Left colon (tissue), 2 donors: ENCODE measurements at places on chromosomes 3 and 15. TPM values are rescaled to one million over a fixed set of nuclear protein-coding genes. Genes with fewer than 3 reads are reported as not detected.

DNA sequence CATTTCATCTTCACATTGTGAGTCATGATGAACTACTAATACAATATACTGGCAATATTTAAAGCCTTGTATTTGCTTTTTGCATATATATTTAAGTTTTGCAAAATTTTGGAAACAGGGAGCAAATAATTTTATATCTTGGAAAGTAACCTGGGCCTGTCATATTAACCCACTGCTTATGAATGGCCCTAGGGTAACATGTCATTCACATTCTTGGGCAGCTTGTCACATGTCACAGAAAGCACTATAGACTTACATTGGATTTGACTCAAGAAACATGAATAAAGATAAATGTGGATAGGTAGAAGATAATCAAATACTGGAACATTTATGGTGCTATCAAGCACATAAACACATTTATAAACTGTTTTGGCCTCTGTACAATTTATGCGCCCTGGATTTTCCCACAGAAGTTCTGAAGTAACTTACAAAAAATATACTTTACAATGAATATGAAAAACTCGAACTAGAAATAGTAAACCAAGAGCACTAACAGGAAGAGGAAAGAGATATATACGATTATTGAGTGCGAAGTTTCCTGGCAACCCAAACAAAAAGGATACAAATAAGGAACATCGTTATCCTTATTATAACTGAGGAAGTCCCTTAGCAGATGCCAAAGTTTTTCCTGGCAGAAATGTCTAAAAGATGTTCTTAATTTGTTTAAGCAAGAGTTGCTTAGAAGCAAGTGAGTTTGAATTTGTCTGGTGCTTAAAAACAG is 257.2 kb downstream of the RBMS3 start:
- DNase-seq: no peak

DNA sequence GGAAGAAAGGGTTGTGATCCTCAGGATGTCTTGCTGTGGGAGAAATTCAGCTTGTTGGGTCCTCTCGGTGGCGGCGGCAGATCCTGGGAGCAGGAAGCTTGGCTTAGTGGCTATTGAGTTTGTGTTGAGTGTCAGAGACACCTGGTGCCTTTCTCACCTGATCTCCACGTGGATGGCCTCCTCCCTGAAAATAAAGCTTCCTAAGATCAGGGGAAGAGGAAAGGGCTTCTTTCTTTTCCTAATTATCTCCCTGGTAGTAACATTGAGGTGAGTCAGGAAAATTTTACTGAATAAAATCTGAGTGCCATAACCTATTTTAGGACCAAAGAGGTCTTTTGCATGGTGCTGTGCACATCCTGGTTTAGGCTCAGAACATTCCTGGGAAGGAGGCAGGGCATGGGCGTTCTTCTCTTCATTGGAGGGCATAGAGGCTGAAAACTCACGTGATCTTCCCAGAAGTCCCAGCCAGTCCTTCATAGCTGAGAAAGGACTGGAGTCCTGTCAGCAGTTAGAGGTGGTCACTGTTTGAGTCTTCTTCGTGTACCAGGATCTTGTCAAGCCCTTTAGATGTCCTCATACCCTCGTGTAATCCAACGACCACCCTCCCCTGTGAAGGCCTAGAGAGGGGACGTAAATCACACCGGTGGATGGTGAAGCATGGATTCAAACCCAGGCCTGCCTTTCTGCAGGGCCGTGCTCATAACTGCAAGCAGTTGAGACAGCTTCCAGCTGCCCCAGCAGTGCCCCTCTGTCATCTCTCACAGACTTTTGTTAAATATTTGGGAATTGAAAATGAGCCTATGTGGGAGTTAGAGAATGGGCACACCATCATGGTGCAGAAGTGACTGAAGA is 1.1 kb downstream of the CMTM8 start:
- DNase-seq: peak; percentile 32

DNA sequence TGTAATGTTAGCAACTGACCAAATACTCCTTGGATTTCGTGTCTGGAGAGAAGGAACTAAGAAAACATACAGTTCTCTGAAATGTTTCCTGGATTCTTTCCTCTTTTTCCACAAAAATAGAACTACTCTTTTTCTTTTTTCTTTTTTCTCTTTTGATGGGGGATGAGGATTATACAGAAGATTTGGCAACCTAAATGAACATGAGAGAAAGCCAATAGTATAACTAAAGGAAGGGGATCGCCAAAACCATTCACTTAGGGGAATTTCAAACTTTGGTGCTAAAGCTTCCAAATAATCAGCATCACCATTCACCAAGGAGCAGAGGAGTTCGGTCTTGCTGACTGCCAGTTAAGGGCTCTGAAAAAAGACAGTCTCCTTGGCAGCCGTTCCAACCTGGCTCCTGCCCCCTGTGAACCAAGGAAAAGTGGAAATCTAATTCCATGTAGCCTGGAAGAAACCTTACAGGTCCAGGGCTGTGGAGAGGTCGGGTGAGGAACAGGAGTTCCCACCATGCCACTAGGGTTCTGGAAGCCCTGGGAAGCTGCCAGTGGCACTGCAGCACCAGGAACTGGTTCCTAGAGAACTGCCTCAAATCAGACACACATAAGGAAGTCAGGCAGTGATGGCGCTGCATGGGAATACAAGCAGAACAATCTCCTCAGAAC is 176.9 kb downstream of the TNIK start:
- no peak for DNase-seq

GRCh38 chr3:70805061-70805889 is 492.8 kb upstream of the MDFIC2 start:
- no peak for DNase-seq

DNA sequence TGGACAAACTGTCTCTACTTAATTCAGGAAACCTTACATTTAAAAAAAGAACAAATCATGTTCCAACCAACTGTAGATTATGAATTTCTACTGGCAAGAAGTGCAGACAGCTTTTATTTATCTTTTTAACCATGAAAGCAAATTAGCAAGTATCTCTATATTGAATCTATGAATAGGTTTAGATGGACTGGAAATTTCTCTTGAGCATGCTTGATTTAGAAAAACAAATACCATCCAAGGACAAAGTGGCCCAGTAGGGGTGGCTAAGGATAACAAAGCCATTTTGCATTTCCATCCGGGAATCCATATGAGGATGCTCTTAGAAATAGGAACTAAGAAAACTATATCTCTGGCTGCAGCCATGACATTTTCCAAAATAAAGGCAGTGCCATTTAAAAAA is 150.6 kb downstream of the KCNMB2 start:
- DNase-seq: no peak

DNA sequence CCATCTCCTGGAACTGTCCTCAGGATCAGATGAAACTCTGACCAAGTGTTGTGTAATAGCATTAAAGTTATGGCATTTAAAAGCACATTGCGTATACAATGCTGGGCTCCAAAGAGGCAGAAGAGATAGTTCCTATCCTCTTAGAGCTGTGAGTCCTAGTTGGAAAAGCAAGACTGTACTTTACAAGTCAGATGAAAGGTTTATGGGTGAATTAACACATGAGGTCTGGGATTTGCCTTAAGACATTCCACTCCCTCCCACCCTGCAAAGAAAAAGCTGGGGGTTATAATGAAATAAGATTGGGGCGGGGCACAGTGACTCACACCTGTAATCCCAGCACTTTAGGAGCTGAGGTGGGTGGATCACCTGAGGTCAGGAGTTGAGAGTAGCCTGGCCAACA is 35.6 kb downstream of the SNAPC5 start:
- DNase-seq: no peak

DNA sequence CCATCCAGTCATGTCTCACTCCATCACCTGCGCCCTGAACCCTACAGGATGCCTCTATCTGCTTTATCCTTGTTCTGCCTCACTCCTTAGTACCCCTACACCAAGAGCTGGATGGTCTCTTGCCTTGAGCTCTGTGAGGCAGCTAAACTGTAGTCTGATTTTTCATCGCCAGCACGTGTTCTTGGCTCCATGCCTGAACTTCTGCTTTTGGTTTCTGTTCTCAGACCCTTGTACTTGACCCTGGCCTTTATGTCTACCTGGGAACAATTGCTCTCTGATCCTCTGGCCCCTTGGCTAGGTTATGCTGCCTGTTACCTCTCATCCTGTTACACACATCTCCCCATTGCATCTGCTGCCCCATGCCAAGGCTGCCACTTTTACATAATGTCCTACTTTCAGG is 318.0 kb upstream of the LMCD1 start:
- no peak for DNase-seq

- no peak for DNase-seq
Observed at GRCh38 chr3:39180183-39180545, 12.2 kb downstream of the XIRP1 start.

DNA sequence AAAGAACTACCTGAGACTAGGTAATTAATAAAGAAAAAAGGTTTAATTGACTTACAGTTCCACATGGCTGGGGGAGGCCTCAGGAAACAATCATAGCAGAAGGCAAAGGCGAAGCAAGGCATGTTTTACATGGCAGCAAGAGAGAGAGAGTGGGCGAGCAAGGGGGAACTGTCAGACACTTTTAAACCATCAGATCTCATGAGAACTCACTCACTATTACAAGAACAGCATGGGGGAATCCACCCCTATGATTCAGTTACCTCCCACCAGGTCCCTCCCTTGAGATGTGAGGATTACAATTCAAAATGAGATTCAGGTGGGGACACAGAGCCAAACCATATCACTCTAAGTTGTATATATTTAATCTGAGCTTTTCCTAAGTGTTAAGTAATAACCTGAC is 79.0 kb upstream of the MLF1 start:
- no peak for DNase-seq

- DNase-seq: no peak
Observed at GRCh38 chr3:187104933-187105332, 34.4 kb downstream of the RPL39L start.

DNA sequence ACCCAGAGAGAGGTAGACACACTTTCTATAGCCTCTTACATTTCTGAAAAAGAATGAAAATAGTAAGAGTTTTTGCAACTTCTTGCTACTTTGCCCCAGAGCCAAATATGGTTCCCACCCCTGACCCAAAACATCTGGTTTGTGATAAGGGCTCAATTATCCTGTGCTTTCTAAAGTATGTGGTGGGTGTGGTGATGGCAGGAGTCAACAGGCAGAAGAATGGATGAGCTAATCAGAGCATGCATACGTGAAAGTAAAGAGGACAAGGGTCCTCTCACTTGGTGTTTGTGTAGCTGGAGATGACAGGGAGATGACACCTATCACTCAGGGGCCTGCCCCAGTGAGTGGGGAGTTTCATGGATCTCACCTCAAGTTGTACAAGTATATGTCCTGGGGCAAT is 19.1 kb downstream of the KBTBD8 start:
- no peak for DNase-seq

GRCh38 chr3:186814100-186814499 is 7.8 kb upstream of the RFC4 start:
- no peak for DNase-seq

DNA sequence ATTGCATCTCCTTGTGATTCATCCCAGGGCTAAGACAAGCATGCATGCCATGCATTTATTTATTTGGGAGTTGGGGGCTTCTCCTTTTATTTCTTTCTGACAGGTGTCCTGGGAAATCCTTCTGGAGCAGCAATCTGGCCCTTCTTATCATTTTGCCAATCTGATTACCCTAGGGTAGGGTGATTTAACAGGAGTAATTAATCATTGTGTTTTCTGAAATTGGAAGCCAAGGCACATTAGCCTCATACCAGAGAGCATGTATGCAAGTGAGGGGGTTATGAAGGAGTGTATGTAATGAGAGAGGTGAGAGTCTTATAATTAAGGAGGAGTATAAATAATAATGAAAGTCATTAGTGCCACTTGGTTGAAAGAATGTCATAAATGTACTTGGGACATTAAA is 37.4 kb upstream of the ARPP21 start:
- DNase-seq: no peak

DNA sequence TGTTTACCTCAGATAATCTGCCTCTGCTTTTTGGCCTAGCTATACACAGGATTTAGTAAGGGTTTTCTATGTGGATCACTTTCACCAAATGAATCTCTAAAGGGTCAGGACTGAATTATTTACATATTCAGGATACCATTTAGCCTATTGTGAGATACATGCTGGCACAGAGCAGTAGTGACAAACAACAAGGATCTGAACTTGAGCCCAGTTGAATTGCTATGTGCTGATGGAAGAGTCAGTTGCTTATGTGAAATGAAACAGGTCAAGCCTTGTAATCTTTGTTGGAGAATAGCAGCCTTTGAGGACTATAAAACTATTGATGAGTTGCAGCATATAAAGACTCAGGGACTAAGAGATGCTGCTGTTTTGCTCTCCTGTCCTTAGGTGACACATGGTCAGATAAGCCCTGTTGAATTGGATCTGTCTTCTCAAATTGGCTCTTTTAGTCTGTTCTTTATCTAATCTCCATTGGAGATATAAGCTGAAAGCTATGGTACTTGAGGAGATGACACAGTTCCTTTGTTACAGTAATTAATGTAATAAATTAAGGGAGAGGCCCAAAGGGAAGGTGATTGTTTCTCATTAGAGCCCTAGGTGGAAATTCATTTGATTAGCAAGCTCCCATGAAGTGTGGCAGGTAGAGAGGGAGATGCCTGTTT is 30.4 kb downstream of the ZNF609 start:
- DNase-seq: no peak

DNA sequence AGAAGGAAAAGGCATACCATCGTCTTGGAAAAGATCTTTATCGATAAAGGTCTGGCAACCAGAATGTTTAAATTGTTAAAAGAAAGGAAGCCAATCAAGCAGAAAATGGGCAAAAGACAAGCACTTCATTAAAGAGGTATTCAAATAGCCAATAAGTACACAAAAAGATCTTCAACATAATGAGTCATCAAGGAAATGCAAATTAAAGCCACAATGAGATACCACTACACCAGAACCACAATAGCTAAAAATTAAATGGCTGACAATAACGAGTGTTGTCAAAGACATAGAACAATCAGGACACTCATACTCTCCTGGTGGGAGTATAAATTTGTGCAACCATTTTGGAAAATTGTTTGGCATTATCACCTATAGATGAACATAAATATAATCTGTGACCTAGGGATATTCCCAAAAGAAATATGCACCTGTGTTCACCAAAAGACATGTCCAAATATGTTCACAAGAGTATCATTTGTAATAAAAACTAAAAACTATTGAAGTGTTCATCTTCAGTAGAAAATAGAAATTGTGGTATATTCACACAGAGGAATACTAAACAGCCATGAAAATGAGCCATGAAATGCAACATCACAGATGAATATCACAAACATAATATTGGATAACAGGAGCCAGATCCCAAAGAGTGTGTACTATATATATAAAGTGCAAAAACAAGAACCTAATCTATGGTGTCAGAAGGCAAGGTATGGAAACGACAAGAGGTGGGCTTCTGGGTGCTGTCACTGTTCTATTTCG is 14.4 kb upstream of the BTBD1 start:
- DNase-seq: no peak

- DNase-seq: peak; percentile 1
Observed at GRCh38 chr3:52430416-52430810, 14.5 kb downstream of the SEMA3G start.

SI gene
- 56.4 TPM for total RNA-seq

MCTP2 gene
- total RNA-seq: 64.8 TPM

GP5 gene
- not detected for total RNA-seq

MESP2 gene
- 1.0 TPM for total RNA-seq

GRK7 gene
- total RNA-seq: not detected

TMC3 gene
- total RNA-seq: not detected

DUOXA2 gene
- 1.3 TPM for total RNA-seq

GUCA1C gene
- total RNA-seq: not detected
